ENCODE measurements at places on chromosomes 11 and 22.

- DNase-seq, result no peak
Measured at GRCh38 chr11:103619480-103619879, 417.0 kb upstream of the DDI1 start.

GRCh38 chr11:105862736-105863367 lies 159.2 kb downstream of the MSANTD4 start:
- no peak for DNase-seq

DNA sequence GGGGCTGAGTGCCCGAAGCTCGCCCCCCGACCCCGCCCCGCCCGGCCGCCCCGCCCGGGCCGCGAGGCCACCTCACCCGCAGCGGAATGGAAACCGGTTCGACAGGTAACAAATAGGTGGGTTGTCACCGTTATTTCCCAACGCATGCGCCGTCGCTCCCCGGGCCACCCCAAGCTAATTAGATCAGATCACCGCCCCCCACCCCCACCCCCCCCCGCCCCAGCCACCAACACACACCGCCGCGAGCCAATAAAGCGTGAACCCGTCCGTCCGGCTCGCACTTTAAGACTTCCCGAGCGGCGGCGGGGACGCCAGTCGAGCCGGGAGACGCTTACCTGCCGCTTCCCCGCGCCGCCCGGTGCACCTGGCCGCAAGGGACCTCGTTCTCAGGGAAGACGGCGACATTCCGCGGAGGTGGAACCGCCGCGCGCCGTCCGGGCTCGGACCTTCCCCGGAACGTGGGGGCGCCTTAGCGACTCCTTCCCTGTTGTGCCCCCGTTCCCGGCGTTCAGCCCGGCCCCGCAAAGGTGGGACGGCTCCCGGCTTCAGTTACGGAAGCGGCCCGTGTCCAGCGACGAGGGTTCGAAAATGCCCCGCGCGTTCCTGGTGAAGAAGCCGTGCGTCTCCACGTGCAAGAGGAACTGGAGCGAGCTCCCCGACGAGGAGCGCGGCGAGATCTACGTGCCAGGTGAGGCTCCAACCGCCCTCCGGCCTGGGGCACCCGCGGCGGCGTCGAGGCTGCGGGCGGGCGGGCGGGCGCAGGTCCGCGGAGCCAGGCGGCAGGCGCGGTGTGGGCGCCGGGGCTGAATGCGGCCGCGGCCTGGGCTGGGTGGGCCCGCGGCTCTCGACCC lies at the start of gene OVOL1:
TSS of gene OVOL1 (plus strand) at position 278 of the 851 bp plus-strand sequence. CDS start at position 589, 311 bp downstream.
- no peak for DNase-seq

GRCh38 chr11:8225589-8226036 lies 38.1 kb downstream of the LMO1 start:
- peak; percentile 43 for DNase-seq

DNA sequence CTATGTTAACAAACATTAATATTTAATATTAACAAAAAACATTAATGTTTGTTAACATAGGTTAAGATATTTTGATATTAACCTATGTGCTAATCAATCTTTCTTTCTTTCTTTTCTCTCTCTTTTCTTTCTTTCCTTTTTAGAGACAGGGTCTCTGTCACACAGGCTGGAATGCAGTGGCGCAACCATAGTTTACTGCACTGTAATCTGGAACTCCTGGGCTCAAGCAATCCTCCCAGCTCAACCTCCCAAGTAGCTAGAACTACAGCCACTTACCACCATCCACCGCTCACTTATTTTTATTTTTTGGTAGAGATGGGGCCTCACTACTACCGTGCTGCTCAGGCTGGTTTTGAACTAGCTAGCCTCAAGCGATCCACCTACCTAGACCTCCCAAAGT lies 13.2 kb downstream of the SIK3 start:
- DNase-seq, result no peak

DNA sequence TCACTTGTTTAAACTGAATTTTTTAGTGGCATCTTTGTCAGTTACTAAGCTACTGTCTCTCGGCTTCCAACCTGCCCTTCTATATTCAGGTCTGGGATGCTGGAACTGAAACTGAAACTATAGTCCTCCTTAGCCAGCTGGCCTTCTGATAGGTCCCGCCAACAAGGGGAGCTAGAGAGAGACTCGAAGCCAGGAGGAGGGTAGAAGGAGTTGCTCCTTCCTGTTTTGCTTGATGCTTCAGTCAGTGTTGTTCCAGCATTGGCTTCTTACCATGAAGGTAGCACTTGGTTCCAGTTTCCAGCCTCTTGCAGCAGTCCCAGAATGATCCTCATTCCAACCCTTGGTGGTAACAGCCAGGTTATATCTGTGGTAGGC lies 32.9 kb upstream of the HORMAD2 start:
- no peak for DNase-seq

DNA sequence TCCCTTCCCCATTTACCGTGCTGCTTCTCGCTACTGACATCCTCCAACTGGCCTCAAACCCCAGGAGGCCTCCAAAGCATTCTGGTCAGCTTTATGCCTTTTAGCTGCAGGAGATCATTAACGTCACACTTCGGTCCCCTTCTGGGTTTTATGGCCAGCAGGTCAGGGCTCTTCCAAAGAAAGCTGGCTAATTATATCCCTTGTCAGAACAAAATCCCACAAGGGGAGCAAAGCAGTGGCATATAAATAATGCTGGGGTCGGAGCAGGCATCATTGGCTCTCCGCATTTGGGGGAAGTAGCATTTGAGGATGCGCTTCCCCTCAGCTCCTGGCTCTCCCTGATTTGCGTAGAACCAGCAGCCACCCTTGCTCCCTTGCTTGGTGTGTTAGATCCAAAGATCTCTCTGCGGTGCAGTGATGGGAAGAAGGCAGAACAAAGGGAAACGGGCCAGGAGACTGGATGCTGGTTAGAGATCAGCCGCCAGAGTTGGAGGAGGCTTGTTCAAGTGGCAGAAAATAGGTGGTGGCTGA lies 117.4 kb downstream of the DBX1 start:
- no peak for DNase-seq

GRCh38 chr22:46055181-46055875 lies 78.4 kb upstream of the WNT7B start:
- no peak for DNase-seq

DNA sequence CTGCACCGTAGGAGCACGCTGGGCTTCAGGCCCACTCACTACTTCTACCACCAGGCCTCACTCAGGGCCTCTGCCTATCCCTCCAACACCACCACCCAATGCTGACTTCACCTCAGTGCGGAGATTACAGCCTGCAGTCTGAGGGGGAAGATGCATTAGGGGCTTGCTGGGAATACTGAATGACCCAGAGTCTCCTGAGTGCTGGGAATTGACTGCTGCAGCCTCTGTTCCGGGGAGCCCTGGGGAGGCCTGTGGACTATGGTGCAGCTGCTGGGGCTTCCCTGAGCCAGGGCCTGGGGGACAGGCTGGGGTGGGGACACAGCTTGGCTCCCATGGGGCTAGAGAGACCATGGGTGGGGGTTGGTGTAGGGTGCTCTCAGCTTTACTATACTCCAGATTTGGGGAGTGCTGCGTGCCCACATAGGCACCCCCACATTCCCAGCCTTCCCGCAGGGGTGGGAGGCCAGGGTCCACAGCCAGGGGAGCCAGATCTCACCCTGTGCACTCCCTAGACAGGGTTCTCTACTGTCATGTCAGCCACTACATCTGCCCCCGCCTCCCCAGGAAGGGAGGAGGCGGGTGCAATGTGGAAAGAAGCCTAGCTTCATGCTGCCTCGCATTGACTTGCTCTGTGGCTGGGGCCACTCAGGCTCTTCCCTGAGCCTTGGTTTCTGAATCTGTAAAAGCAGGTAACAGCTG lies 44.4 kb downstream of the GDPD5 start:
- no peak for DNase-seq

- DNase-seq, result no peak
Measured at GRCh38 chr11:34583818-34584217, 37.1 kb upstream of the EHF start.

Measured in substantia nigra (tissue), 51 donors.